Activated CD4-positive, alpha-beta T cell treated with anti-CD3 and anti-CD28 coated beads, Interleukin-2, amount 10 ng/mL, durations not matched to agents 7 days and 5 days (primary cell): ENCODE measurements at places on chromosomes 2 and 18. TPM values are rescaled to one million over a fixed set of nuclear protein-coding genes. Genes with fewer than 3 reads are reported as not detected.

DNA sequence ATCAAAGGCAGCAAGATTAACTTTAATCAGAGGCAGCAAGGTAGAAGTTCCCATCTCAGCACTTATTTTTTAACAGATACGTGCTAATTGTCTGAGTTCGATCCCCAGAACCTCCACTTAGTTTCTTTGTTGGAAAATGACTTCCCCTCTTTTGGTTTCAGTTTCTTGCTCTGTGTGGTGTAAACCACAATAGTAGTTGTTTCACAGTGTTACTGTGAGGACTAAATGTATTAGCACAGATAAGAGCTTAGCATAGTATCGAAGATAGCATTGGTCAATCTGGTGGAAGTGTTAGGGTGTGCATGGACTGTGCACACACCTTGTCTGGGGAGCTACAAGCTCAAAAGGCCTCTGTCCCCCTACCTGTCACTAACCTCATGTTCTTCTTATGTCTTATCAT lies 988.3 kb upstream of the GYPC start:
- DNase-seq = no peak

- no peak for DNase-seq
Observed at GRCh38 chr2:15665067-15665942, 73.6 kb downstream of the DDX1 start.

The MC4R gene
- not detected for total RNA-seq

DNA sequence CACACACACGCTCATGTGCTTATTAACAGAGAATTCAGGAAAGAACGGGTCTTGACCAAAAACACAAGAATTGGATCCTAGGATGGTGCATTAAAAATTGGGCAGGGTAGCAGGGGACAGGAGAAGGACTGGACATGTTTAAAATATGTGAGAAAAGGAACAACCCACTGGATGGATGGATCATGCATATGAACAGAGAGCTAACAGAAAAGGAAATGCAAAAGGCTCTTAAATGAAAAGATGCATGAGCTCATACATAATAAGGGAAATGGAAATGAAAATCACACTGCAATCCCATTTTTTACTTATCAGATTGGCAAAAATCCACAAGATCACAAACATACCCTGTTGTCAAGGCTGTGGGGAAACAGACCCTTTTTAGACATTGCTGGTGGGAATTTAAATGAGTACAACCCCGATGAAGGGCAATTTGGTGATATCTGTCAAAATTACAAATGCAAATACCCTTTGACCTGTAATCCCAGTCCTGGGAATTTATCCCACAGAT lies 440.6 kb upstream of the SLC14A2 start:
- DNase-seq = no peak

The AGXT gene
- total RNA-seq = not detected
